ENCODE measurements at places on chromosomes 1 and 21.
A peak's percentile ranks its signal among the peaks of the same experiment; 100 is the strongest.

GRCh38 chr1:29398431-29398830, 162.1 kb downstream of the PTPRU start:
- no peak for DNase-seq

DNA sequence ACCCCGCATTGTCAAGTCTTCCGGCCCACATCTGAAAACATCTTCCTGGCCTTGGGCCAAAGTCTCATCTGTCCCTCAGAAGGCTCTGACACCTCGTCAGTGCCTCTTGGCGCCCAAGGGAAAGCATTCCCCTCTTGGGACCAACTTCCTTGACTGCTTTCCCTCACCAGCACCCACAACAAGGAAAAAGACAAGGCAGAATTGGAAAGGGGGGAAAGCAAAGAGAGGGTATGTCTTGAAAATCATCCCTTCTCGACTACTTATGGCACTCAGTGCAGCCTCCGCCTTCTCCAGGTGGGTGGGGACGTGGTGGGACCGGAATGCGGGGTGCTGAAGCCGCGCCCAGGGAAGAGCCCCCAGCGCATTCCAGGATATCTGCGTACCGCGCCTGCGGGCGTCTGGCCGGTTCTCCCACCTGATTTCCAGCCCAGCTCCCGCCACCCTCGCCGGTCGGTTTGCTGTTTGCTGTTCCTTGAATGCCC, 554 bp upstream of the SLC39A1 start:
- no peak for DNase-seq

DNA sequence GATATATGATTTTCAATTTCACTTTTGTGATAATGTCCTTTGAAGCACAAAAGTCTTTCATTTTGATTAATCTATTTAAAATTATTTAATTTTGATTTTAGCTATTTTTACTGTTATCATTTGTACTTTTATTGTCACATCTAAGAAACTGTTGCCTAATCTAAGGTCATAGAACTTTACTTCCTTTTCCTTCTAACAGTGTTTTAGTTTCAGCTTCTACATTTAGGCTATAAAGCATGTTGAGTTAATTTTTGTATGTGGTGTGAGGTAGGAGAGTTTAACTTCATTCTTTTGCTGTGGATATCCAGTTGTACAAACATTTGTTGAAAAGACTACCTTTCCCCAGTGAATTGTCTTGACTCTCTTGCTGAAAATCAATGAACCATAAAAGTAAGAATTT, 204.5 kb downstream of the TM2D1 start:
- no peak for DNase-seq

DNA sequence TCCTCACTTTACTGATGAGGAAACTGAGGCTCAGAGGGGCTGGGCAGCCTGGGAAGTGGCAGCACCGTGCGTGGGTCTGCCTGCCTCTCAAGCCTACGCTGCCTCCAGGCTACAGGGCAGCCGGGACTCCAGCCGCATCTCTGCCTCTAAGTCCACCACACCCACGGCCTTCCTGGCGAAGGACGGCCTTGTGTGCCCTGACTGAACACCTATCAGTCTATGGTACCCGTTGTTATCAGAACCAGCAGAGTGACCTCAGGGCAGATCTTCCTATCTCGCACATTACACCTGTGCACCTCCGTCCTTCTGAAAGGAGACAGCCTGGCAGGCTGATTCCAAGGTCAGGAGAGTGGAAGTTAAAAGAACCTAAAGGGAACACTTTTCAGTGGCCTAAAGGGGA, 35.7 kb upstream of the SLC30A1 start:
- DNase-seq = no peak

DNA sequence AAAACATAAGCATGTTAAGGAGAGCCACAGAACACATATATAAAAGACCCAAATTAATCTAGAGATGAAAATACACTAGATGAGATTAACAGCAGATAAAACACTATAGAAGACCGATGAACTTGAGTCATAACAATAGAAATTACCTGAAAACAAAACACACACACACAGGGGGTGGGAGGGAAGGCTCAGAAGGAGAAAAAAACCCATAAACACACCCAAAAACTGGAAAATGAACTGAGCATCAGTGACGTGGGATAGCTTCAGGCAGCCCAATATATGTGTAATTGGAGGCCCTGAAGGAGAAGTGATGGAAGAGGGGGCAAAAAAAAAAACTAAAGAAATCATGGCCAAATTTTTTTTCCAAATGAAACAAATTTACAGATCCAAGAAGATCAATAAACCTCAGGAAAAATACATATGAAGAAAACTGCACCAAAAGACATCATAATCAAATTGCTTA, 11.4 kb downstream of the ALDH9A1 start:
- no peak for DNase-seq

DNA sequence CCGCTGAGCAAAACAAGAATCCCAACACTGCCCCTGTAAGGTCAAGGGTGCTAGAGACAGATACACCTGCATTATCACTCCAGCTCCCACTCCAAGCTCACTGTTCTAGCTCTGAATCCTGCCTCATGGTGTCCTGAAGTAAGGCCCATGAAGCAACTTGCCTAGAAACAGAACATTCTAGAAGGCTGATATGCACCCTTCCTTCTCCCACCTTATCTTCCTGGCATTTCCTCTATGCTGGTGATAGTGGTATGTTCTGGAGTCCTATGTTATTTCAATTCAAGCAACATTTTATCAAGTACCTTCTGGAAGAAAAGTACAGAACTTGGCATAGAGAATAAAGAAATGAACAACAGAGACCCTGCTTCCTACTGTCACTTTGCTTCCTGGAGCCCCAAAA, 317.1 kb upstream of the KAZN start:
- no peak for DNase-seq

DNA sequence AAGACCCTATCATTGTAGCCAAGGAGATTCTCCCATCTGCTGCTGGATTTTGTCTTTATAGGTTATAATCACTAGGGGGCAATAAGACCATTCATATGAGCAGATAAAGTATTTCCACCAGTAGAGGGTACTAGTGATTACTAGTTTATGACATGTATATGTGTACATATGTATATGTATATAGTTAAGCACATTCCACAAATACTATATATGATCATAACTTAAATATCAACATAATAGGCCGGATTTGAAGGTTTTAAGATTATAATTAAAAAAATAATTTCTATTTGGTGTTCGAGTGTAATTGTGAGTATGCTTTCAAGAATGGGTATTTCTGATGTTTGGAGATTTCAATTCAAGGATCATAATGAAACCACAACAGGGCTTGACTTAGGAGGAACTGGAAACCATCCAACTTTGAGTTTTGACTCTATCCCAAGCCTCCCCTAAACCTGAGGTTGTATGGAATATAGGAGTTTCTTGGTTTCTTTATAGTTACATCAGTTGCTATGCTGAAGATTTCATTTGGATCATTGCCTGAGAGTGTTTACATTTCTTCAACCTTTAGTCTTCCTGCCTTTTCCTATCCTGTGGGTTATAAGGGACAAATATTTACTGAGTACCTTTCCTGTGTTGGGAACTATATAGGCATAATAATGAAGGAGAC, 16.9 kb downstream of the TCEANC2 start:
- DNase-seq = no peak

DNA sequence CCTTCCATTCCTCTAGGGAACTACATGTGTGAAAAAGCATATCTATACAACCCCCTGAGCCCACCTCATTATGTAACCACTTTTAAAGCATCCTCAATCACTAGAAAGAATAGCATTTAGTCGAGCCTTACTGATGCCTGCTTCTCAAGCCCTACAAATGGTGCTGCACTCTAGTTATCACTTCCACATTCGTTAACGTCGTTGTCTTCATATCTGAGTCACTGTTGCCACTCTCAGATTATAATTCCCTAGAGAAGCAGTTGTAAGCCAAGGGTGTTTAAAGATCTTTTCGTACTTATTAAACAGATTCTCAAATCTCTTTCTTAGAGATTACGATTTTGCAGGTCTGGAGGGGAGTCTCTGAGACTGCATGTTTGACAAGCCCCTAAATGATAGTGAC, 16.5 kb downstream of the ATP1B1 start:
- DNase-seq = no peak

DNA sequence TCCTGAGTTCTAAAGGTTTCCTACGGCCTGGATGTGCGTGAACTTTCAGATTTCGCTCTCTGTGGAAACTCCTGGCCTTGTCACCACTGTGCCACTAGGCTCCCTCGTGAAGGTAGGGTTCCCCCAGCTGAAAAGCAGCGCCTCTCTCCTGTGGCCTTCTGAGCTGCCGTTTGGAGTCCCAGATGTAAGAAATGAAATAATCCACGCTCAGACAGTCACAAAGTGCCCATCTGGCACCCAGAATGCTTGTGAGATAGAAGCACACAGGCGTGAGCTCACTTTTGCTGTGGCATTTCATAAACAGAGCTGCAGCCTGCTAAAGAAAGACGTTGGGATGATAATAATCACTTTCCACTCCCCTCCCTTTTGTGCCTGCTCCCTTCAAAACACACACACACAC, 65.8 kb downstream of the LMO4 start:
- DNase-seq = no peak

DNA sequence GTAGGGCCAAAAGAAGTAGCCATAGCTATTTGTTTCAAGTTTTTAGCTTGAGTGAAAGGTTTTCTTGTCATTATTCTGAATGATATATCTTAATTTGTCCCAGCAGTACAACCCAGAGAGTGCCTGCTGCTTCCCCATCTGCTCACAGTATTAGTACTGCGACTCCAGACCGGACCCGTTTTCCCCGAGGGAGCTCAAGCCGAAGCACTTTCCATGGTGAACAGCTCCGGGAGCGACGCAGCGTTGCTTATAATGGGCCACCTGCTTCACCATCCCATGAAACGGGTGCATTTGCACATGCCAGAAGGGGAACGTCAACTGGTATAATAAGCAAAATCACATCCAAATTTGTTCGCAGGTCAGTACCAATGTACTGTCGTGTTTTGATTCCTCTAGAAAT, 37.2 kb upstream of the C1orf115 start:
- no peak for DNase-seq

DNA sequence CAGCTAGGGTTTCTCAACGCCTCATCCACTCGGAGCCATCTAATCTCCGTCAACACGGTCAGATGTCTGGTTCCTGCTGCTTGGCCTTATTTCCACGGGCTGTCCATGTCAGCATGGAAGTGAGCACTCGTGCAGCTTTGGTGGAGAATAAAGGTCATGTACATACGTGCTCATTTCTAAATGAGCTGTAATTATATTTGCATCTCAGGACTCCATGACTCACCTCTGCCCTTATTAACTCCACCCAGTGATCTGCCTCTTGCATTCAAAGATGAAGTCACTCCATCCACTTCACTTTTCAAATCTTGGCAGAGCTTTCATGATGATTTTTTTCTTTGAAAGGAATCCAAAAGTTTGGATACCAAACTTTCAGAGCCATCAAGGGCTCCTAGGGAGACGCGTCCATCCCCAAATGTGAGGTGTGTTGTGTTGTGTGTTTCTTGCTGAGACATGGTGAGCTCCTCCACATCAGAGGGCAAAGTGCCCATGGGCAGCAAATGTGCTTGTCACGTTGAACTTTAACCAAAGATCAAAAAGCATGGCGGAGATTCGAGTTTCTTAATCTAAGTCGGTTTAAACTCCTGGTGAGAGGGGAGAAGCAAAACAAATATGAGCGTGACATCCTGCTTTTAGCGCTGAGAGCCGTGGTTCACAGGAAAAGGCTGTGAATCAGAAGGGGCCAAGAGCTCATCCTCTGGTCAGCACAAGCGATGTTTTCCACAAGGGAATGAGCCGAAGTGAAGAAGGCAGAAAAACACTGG, 68.6 kb upstream of the ERRFI1 start:
- DNase-seq = no peak

DNA sequence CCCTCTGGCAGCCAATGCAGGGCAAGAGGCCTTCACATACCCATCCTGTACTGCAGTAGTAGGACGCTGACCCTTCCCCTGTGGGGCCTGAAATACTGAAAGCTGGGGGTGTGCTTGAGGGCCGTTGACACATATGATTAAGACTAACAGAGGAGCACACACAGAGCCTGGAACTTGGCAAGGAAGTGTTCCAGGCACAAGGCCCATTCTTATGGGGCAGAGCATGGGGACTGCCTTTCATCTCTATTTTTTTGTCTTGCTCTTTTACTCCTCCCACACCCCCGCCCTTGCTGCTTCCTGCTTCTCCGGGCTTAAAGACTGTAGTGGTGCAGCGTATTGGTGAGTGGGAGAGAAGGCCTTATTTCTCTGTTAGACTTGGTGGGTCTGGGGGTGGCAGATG, 137.4 kb downstream of the BACH1 start:
- no peak for DNase-seq

GRCh38 chr1:14599183-14599791, 802 bp downstream of the KAZN start:
- no peak for DNase-seq

DNA sequence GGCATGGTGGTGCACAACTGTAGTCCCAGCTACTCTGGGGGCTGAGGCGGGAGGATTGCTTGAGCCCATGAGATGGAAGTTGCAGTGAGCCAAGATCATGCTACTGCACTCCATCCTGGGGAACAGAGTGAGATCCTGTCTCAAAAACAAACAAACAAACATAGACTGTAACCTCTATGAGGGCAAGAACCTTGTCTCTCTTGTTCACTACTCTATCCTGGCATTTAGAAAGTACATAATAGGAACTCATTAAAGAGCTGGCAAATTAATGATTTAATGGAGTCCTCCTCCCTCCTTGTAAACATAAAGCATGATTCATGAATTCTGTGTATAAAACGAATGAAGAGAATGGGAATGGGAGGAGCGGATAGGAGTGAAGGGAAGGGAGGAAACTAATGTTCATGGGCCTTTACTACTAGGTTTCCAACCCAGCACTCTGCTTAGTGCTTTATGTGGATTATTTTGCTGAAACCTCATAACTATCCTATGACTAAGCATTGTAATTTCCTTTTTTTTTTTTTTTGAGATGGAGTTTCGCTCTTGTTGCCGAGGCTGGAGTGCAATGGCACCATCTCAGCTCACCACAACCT, 8.6 kb downstream of the LMOD1 start:
- DNase-seq = peak; percentile 55

DNA sequence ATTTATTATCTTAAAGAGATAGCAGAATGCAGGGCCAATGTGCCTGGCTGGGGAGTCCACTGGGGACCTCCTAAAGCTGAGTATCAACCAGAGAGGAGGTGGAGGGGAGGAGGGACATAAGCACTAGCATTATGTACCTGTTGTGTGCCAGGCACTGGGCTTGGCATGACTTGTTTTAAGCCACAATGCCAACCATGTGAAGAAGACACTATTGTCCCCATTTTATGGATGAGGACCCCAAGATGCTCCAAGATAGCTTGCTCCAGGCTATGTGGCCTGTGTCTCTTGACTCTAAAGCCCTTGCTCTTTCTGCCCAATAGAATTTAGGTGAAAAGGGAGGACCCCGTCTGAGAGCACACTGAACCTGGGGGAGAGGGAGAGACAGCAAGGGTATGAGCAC, 111.3 kb downstream of the GLIS1 start:
- DNase-seq = no peak

GRCh38 chr1:197149340-197149739, 2.9 kb upstream of the ASPM start:
- no peak for DNase-seq

GRCh38 chr1:228258486-228258885, 50.6 kb downstream of the OBSCN start:
- no peak for DNase-seq

DNA sequence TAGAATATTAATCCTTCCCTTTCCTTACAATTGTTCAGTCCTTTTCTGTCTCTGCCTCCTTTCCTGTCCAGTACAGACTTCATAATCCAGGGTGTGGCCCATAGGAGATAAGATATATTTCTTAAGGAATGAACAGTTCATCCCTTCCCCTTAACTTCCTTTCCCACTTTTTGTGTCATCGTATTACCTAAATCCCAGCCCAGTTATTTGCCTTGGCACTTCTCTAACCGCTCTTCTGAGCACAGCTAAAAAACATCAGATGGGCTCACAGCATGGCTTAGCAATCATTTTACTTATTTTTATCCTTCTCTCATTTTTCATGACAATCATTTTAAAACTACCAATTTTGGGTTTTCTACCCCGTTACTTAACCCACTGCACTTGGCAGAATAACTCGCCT, 39.6 kb downstream of the F3 start:
- no peak for DNase-seq

Data from non-pigmented ciliary epithelial cell (primary cell).